Activated CD8-positive, alpha-beta memory T cell treated with anti-CD3 and anti-CD28 coated beads for 1 hour (primary cell): ENCODE measurements at places on chromosomes 1 and 21.
A peak's percentile ranks its signal among the peaks of the same experiment; 100 is the strongest.

- no peak for DNase-seq
These were observed 52.4 kb downstream of the CD2 start for GRCh38 chr1:116806671-116807070.

DNA sequence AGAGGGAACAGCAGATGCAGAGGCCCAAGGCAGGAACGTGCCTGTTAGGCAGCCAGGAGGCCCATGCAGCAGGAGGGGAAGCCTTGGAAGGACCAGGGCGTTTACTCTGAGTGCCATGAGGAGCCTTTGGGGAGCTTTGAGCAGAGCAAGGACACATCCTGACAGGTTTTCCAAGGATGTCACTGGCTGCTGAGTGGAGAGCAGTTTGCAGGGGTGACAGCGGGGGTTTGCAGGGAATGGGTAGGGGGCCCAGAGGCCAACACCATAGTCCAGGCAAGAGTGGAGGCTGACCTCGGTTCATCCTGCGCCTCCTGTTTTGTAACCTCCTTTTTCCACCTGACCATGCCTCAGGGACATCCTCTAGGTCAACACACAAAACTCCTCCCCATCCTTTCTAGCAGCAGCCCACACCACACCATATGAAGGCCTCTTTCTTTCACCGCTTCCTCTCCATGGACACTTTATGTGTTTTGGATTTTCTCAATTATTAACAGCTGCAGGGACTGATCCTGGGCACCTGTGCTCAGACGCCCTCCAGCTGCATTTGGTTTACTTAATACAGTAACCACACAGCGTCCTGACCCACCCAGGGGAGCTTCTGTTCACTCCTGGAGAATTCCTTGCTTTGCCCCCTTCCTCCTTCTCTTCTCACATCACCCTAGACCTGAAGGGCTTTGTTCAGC is 528.5 kb downstream of the MATN1 start:
- no peak for DNase-seq

DNA sequence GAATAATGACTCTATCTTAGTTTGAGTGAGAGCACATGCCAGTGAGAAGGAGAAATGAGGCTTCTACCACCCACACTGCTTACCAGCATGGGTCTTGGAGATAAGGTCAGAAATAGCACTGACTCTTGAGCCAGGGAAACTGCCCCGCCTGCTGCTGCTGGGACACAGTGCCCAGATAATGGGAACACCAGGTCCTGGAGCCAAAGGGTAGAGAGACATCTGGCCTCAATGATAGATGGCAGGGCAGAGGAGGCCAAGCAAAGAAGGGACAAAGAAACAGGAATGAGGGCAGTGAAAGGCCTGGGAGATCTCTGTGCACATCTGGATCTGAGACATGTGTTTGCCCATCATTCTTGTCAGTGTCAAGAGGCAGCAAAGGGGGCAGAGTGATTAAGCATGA is 97.4 kb downstream of the MIS18A start:
- no peak for DNase-seq

GRCh38 chr1:62977366-62977765 is 193.4 kb downstream of the ATG4C start:
- DNase-seq: no peak

- DNase-seq: no peak
These were observed 4.7 kb downstream of the SZRD1 start for GRCh38 chr1:16371725-16372124.

- no peak for DNase-seq
These were observed 48.1 kb upstream of the GOLT1A start for GRCh38 chr1:204261746-204262505.

- DNase-seq: no peak
These were observed 124.9 kb upstream of the IRF2BP2 start for GRCh38 chr1:234734869-234735268.

GRCh38 chr1:145991735-145992412 is 4.5 kb downstream of the TXNIP start:
- no peak for DNase-seq

GRCh38 chr1:8922962-8923361 is 22.7 kb upstream of the CA6 start:
- no peak for DNase-seq

DNA sequence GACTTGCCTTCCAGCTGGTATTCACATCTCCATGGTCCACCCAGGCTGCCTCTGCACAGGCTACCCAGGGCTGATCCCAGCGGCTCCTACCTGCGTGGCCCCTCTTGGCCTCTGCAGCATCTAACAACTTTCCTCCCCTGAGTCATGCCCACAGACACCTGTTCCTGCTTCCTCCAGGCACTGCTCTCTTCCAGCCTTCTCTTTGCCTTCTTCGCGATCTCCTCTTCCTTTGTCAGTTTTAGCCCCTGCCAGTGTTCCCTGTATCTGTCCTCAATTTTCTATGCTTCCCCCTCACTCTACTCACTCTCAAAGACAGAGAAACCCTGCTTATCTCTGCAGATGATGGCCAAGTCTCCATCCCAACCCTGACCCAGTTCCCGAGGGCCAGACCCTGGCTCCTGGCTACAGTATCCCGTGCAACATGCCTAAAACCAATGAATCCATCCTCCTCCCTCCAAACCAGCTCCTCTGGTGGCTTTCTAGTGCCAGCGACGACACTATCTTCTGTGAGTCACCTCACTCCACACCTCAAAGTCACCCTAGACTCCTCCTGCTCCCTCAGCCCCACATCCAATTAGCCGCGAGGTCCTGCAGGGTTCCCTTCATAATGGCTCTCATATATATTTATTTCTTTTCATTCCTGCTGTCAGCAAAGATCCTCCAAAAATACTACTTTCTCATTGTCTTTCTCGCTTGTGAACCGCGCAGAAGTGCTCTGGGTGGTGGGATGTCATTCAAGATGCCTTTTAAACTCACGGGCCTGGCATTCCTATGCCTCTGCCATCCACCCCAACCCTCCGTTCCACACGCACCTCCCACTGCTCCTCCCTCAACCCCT is 259.2 kb downstream of the TOMM20 start:
- DNase-seq: no peak

DNA sequence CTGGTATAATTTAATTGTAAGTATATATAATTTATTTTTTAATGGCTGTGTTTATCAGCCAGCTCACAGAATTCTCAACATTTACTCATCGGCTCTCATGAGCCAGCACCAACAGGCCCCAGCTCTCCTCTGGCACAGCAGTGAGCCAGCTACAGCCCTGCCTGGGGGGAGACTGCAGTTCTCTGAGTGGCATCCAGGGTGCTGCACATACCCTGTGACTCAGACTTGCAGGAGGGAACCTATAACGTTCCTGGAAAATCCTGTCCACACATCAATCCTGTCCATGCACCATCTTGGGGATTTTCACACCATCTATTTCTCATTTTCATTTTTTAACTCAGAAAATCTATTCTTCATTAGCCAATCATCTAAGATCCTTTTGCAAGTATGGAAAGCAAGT is 36.5 kb downstream of the FHAD1 start:
- no peak for DNase-seq

GRCh38 chr1:83637586-83637985 is 361.3 kb downstream of the TTLL7 start:
- no peak for DNase-seq

- no peak for DNase-seq
These were observed 17.2 kb downstream of the NIBAN1 start for GRCh38 chr1:184956999-184957700.

GRCh38 chr1:33137800-33138199 is 44.0 kb downstream of the TRIM62 start:
- DNase-seq: peak; percentile 11
